Suprapubic skin (tissue), 4 donors: ENCODE measurements at places on chromosomes 6 and 20.

DNA sequence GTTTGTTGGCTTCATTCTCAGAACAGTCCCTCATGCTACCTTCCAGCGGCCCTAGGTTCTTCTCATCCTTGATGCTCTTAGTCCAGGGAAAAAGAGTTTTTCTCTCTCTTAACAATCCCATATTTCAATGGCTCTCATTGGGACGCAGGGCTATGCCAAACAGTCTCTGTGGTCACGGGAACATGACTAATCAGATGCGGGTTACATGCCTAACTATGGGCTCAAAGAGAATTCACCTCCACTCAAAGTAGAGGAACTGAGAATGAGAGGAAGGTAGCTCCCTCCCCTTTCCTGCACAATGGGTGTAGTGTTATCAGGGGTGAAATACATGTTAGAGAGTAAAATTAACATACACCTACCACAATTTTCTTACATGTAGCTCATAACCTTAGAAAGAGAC is 18.1 kb upstream of the ATRN start:
- DNase-seq = no peak

GRCh38 chr6:94394822-94395221 is 975.5 kb upstream of the EPHA7 start:
- no peak for DNase-seq

DNA sequence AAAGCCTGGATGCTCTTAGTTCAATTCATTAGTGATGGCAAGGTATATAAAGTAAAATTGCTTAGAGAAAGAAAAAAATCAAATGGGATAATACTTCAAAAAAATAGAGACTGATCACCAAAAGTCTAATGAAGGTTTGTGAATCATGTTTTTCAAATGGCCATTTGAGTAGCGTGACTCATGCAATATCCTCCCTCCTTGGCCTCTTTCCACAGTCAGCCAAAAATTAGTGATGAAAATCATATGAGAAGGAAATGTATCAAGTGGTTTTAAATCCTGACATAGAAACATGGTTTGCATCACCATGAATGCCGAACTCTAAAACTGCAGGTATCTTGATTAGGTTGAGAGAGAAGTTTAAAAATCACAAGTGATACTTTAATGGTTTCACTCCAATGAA is 1.2 kb upstream of the COL19A1 start:
- no peak for DNase-seq

GRCh38 chr20:50224531-50225255 is 34.1 kb downstream of the CEBPB start:
- peak; percentile 91 for DNase-seq

- no peak for DNase-seq
Measured at GRCh38 chr6:147547369-147547902, 38.9 kb downstream of the SAMD5 start.

- no peak for DNase-seq
Measured at GRCh38 chr6:66948106-66948505, 1241.1 kb upstream of the EYS start.

- peak; percentile 49 for DNase-seq
Measured at GRCh38 chr6:39184906-39185580, 44.2 kb downstream of the KCNK5 start.

- DNase-seq = peak; percentile 89
Measured at GRCh38 chr6:106979435-106979884, 4.9 kb upstream of the CD24 start.

DNA sequence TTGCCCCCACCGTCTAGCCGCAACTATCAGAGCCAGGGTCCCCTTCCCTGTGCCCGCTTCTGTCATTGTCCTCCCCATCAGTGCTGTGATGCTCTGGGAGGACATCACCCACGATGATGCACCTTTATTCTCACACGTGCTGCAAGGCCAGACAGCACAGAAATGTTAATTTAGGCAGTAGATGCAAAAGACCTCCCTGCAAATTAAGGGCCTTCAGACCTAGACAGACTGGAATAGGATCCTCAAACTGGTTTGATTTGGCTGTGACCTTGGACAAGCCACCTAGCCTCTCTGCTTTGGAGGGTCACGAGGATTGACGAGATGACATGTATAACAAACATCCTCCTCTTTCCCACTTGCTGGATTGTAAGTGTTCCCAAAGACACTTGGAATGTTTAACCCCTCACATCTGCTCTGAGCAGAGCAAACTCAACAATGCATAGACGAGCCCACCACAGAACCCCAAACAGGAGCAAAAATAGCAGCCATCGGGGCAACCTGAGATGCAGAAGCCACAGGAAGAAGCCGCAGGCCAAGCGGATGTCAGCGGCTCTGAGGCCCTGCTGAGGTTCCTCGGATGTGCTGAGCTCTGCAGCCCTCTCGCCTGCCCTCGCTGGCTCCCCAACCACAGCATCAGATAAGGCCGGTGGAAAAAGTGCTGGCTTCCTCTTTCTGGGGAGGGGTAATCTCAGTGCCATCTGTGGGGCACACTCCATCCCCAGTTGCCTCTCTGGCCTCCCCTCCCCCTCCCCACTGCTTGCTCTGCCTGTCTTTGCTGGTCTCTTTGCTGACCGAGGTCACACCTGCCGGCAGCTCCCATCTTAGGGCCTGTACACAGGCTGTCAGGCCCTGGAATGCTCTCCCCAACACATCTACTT is 35.3 kb downstream of the TOX2 start:
- DNase-seq = no peak

GRCh38 chr6:122422614-122423267 is 23.3 kb downstream of the HSF2 start:
- DNase-seq = no peak

- DNase-seq = peak; percentile 58
Measured at GRCh38 chr6:169803271-169803811, 51.9 kb downstream of the ERMARD start.

DNA sequence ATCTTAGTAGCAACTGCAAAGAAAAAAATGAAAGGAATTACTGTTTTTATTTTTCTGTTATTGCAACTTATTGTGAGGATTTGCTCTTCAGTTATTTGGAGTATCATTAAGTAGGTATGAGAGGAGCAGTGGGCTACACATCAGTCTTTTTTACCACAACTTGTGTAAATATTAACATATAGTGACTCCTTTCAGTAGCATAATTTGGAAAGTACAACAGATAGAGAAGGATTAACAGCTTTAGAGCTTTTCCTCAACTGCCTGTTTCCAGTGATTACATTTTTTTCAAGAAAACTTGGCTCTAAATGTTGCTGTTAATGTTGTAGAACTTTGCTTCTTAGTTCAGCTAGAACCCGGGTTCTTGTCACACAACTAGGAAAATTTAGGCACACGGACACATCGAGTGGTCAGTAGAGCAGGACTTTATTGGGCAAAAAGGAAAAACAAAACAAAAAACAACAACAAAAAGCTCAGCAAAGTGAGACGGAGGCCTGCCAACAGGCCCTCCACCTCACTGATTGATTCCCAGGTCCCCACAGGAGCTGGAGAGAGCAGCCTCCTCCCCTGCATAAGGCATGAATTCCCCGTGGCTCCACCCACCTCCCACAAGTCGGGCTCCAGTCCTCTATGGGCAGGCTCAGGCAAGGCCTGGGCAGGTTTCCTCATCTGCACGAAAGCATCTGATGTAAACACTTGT is 75.1 kb downstream of the ADGRG6 start:
- DNase-seq = no peak

- no peak for DNase-seq
Measured at GRCh38 chr6:22112461-22112860, 184.4 kb downstream of the PRL start.

DNA sequence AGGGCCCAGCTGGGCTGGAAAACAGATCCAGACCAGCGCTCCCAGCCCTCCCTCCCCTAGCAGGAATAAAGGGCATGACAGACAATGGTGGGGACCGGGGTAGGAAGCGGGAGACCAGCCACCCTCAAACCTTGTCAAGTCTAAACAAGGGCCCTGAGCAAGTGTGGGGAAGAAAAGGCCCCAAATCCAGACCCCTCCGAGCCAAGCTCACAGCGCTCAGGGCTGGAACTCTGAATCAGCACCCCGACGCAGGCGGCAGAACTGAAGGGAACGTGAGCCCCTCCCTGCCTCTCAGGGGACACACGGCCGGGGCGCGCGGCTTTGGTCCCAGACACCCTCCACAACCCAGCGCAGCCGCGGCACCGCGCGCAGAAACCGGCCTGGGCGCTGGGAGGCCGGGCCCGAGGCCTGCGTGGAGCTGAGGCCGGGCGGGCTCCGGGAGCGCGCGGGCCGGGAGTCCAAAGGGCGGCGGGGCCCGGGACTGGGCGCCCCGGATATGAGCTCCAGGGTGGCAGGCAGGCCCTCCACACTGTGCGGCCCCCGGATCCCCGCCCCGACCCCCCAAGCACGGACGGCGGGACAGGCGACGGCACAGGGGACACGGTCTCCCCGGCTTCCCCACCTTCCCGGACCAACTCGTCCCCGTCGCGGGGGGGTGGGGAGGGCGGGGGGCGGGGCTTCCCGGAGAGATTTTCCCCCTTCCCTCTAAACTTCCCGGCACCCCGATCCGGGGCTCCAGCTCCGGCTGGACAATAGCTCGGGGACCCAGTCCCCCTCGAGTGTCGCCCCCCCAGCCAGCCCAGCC is 641 bp downstream of the TEAD3 start:
- DNase-seq = peak; percentile 82
